ENCODE measurements at places on chromosomes 13 and 19.

GRCh38 chr19:54201172-54201701, 579 bp downstream of the RPS9 start:
- DNase-seq: peak; percentile 50

GRCh38 chr19:20039203-20039723, at the start of gene ZNF682:
ZNF682 (minus strand) TSS chr19:20039505; CDS start chr19:20039345, 160 bp downstream.
- peak; percentile 96 for DNase-seq

DNA sequence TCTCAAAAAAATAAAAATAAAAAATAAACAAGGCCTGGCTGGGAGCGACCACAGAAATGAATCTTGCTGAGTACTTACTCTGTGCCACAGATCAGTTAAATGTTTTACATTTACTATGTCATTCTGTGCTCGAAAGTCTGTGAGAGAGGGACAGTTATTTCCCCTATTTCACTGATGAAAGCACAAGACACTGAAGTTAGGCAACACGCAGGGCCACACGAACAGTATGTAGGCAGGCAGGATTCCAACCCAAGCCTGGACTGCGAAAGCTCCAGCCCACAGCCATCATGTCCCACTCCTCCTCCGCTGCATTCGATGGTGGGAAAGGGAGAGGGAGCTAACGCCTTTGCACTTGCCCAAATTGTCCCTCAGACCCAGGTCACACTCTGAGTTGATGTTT, 34.2 kb downstream of the RUBCNL start:
- DNase-seq: no peak

DNA sequence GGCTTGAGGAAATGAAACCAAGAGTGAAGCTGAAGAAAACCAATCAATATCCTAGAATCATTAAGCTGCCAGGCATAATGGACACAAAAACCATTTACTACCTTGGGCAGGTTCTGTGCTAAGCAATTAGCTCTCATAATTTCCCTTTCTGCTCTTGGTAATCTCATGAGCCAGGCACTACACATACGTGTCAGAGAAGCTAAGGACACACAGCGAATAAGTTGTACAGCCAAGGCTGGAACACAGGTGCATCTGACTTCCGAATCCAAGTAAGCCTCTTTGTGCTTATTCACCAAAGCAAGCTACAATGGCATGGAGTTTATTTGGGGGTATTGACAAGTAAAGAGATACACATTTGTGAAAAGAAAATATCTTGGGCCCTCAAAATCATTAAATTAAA, 1343.9 kb upstream of the MIR17HG start:
- no peak for DNase-seq

GRCh38 chr13:102870677-102871415, 25.0 kb downstream of the ERCC5 start:
- DNase-seq: peak; percentile 65

Measured in stimulated activated CD8-positive, alpha-beta memory T cell treated with anti-CD3 and anti-CD28 coated beads, Interleukin-4, amount 100 ng/mL, for 48 hours (primary cell).